Lower leg skin (tissue), 4 donors: ENCODE measurements at places on chromosomes 6 and 20. TPM values are rescaled to one million over a fixed set of nuclear protein-coding genes. Genes with fewer than 3 reads are reported as not detected.

DEFB132 gene
- total RNA-seq = not detected

CCN2 gene
- 128 TPM for total RNA-seq

GPSM3 gene
- 3.1 TPM for total RNA-seq

CRISP2 gene
- 0.91 TPM for total RNA-seq

DACT2 gene
- 19.0 TPM for total RNA-seq

- no peak for DNase-seq
Measured at GRCh38 chr20:54068495-54068894, 1.9 kb downstream of the BCAS1 start.

- peak; percentile 87 for DNase-seq
Measured at GRCh38 chr6:37092923-37093727, 76.8 kb upstream of the PIM1 start.

DNA sequence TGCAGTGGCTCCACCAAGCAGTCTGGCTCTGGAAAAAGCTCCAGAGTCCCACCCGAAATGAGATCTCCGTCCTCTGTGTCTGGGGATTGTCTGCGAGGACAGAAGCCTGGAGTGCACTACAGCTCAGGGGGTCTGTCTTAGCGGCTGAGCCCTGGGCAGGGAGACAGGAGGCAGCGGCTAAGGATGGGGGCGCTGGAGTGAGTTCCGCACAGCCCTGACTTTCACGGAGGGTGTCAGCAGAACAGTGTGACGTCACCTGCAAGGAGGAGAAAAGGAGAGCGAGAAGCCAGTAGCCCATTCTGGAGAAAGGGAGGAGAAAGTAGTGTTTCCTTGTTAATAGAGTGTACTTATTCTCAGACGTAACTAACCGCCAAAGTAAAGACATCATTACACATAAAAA lies 97.6 kb downstream of the FAM50B start:
- DNase-seq = no peak

GRCh38 chr6:113168057-113168456 lies 689.1 kb upstream of the MARCKS start:
- no peak for DNase-seq

DNA sequence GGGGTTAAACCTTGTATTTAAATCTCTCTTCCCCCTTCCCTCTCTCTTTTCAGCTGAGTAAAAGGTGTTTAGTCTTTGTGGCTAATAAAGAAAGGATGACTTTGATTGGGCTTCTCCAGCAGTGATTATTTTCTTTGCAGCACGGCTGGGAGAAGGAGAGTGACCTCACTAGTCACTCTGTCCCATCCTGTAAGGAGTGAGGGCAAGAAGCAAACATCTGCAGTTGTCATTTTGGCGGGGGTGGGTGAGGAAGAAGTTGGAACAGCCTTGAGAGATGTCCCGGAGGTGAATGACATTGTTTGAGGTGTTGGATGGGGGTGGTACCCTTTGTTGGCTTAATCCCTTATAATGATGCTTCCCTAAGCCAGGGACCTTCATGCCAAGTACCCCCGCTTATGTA lies 223.6 kb downstream of the EYA2 start:
- DNase-seq = no peak

DNA sequence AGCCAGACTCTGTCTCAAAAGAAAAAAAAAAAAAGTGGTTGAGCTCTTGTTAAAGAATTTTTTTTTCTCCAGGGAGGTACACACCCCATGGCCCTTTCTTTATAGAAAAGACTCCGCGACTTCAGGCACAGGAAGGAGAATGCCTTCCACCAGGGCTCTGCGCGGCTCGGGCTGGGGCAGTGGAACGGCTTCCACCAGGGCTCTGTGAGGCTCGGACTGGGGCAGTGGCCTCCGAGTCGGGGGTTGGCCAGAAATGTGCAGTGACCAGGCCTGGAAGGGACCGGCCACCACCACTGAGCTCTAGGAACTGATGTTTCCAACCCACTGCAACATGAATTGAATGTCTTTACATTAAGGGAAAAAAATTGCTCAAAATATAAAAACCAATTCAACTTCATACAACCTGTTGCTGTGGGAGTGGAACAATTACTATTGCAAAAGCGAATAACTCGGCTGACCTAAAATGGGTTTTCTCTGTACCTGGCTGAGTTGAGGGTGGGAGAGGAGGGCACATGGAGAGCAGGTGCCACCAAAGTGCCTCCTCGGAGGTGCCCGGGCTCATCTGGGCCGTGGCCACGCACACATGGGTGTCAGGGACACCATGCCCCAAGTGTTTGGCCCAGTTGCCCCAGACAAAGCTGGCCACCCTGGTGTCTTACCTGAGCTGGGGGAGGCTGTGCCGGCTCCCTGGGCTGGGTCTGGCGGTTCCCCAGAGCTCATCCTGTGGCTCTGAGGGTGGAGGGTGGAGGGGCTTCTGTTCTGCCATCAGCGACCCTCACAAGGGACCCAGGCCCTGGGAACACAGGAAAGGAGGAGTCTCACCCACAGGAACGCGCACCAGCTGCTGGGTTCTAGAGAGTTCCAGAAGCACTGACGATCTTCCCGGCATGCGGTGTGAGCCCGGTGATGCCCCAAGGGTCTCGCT lies 29.3 kb downstream of the SLC2A4RG start:
- no peak for DNase-seq

- no peak for DNase-seq
Measured at GRCh38 chr6:149190224-149190831, 127.2 kb upstream of the TAB2 start.
